ENCODE measurements at places on chromosomes 2 and 18.

DNA sequence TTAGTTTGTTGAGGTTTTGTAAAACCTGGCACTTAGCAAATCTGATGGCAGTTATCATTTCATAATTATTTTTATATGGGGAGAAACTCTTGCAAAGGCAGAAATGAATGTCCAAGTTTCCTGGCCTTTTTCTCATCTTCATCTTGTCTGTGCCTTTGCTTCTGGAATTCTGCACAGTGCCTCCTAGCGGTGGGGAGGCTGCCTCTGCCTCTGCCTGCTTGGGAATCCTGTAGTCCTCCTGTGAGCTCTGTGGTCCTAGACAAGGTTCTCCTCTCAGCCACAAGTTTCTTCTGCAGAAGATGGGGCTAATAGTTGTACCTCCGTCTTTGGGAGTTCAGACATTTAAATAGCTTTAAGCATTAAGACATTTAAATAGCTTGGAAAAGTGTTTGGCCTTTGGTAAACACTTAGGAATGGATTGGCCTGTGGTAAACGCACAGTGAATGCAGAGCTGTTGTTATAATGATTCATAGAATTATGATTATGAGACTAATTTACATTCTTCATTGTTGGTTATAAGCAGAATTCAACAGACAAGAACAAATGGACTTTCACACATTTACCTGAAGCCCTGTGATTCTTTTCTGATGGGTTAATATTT lies 101.2 kb downstream of the ZNF236 start:
- peak; percentile 34 for DNase-seq

DNA sequence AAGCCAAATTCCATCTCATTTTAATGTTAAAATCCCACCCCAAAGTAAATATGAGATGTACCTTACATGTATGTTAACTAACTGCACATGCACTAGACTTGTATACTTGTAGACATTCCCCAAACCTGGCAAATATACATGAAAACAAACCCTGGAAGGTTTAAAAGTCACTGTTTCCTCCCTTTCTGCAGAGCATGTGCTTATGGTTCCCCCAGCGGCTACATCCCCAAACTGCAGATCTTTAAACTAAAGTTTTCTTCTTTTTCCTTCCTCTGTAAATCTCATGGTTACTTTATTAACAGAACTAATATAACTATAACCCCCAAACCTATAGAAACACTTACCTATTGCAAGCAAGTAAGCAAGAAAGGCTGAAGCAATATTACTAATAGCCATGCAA lies 731.5 kb downstream of the LRP1B start:
- DNase-seq, result no peak

- no peak for DNase-seq
Measured at GRCh38 chr2:18373664-18374063, 186.8 kb downstream of the RDH14 start.

- no peak for DNase-seq
Measured at GRCh38 chr2:3172265-3172935, 205.2 kb downstream of the EIPR1 start.

DNA sequence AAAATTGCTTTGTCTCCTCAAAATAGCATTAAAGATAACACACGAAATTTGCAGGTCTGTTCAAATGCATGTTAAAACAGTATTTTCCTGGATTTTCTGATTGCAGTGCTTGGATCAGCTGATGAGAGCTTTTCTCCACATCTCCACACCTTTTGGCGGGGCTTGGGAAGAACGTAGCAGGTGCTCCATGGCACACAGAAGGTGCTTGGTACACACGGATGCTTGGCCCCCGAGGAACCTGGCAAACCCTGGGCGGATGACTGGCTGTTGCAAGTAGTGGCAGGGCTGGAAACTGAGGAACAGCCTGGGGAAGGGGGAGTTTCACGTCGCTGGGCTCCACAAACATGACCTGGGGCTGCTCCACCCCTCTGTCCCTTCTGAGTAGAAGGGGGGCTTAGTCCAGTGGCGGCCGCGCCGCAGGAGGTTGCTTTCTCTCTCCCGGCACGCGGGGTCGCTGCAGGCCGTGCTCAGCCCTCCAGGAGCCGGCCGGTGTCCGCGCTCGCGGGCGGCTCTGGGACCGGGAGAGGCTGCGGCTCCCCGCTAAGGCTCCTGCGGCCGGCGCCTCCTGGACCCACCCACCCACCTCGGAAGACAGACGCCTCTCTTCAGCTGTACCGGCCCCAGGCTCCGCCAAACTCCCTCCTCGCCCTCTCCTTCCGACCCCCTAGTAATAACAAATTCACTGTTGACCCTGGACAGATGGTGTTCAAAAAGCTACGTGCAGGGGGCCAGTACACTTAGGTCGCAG lies 69.3 kb downstream of the MARCO start:
- DNase-seq, result peak; percentile 19

- DNase-seq, result no peak
Measured at GRCh38 chr18:28576941-28577340, 400.0 kb upstream of the CDH2 start.

DNA sequence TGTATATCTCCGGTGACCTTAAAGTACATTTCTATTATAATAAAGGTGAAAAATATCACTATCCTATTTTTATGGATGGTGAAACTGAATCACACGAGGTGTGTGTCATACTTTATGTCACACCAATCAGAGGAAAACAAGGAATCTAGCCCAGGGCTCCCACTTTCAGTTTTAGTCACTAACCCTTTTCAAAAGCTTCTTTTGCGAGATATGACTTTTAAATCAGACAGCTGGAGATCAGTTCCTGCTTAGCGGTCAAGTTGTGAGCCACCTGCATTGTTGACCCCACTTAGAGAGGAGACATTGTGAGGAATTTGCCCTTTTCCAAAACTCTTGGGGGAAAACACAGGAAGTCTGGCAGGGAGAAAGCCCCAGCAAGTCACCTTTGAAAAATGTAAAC lies 70.5 kb downstream of the CPS1 start:
- no peak for DNase-seq

GRCh38 chr2:209640358-209640757 lies 131.3 kb upstream of the UNC80 start:
- DNase-seq, result no peak

DNA sequence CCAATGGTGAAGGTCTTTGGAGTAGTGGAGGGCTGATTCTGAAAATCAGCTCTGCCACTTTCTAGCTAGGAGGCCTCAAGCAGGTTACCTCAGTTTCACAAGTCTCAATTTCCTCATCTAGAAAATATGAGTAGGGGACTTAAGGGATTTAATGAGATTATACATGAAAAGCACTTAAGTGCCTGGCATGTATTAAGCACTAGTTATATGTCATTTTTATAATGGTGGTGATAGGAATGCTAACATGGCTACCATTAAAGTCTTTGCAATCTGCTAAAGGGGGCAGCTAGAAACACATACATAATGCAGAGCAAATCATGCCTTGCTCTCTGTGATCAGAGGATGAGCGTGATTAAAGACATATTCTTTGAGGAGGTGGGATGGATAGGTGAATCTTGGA lies 640.9 kb upstream of the ZEB2 start:
- DNase-seq, result no peak

GRCh38 chr18:71020342-71021029 lies 731.6 kb downstream of the SOCS6 start:
- DNase-seq, result no peak

GRCh38 chr2:152189622-152190495 lies 14.3 kb upstream of the STAM2 start:
- peak; percentile 22 for DNase-seq

DNA sequence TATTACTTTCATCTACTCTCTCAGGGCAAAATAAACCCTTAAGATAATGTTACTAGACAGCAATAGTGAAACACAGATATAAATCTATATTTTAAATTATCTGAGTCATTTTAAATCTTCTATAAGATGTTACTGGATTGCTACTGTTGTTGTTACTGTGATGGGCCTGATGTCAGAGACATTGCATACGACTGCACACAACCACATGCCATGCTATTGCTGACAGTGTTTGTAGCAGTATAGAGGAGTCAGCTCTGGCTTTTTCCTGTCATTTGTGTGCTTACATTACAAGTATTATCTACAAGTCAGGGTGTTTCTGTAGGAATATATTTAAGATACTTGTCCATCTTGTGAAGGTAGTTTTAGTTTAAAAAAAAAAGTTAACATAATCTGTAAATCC lies 63.9 kb downstream of the CCDC148 start:
- no peak for DNase-seq

DNA sequence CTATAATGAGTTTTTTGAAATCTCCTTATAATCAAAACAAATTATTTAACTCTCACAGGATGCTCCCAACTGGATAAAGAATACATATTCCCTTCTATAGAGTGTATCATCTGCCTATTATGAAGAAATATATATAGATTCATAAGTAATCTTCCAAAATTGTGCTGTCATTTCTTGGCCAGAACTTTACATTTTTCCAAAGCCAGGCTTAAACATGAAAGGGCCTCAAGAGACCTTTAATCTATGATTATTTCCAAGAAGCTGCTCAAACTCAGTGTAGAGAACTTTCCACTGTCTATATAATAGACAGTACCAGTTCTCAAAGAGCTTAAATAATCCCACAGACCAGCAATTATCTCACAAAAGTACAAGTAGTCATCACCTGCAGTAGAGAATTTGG lies 211.0 kb downstream of the AKAIN1 start:
- DNase-seq, result no peak

DNA sequence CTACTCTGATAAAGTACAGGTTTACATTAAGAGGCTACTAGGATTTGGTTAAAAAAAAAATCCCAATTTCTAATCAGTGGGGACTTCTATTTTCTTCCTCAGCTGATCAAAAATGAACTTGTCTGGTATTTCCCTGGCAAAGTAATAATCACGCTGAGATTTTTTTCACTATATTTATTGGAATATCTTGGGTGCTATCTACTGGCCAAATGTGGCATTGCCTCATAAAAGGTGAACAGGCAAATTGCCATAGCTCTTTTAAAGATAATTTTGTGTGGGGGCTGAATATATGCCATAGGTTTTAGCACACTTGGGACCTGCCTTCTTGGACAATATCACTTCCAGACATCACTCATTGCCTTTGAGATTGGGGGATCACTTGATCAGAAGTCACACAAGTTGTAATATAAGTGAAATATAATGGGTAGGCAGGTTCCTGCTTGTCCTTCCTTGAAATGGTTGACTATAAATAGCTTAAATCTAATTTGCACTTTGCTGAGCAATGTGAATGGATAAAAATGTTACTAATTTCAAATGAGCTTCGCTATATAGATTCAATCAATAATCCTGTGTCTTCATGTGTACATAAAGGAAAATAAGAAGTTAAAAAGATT lies 7.0 kb upstream of the NXPH2 start:
- peak; percentile 31 for DNase-seq

DNA sequence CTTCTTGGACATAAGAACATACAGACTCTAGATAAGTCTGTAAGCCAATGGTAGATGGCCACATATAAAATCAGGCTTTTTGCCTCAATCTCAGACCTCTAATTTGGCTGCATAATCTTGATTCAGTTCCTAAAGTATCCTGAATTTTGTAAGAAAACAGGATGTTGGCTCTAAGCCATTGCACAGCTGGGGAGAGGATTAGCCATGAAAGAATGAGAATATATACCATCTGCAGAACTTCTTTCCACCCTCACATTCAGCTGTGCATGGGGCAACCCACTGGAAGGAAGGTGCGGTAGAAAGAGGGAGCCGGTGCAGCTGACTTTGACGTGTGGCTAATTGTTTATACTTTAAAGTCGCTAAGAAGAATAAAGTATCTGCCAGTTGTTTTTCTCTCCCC lies 1061.6 kb upstream of the FAM98A start:
- no peak for DNase-seq

DNA sequence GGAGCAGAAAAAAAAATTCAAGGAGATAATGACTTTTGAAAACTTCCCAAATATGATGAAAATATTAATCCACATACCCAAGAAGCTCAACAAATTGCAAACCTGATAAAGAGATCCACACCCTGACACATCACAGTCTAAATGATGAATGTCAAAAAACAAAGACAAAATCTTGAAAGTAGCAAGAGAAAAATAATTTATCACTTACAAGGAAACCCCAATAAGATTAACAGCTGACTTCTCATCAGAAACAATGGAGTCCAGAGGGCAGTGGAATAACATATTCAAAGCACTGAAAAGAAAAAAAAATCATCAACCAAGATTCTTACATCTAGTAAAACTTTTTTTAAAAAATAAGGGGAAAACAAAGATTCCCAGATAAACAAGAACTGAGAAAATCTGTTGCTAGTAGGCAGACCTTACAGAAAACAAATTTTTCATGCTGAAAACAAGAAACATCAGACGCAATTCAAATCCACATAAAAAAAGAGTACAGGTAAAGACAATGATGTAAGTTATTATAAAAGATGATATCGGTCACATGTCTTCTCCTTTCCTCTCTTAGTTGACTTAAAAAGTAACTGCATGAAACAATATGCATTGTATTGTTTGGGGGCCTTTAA lies 21.3 kb downstream of the SLC66A2 start:
- DNase-seq, result no peak

- DNase-seq, result no peak
Measured at GRCh38 chr2:71776227-71776626, 322.9 kb downstream of the DYSF start.

DNA sequence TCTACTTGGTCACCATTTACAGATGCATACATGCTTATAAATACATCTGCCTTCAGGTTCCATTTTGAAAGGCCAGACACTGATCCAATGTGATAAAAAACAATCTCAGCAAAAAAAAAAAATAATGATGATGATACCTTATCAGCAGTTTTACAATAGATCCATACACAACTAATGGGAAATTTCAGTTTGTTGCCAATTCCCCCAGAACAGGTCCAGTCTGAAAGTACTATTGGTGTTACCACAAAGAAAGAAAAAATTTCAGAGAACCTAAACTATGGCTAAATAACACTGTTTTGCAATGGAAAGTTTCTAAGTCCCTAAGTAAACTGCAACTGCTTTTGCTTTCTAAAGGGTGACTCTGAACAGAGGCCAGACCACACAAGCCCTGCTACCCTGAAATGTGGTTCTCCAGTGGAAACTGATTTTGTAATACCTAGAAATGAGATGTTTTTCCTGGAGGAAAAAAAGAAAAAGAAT lies 54.1 kb downstream of the LPIN2 start:
- DNase-seq, result no peak

DNA sequence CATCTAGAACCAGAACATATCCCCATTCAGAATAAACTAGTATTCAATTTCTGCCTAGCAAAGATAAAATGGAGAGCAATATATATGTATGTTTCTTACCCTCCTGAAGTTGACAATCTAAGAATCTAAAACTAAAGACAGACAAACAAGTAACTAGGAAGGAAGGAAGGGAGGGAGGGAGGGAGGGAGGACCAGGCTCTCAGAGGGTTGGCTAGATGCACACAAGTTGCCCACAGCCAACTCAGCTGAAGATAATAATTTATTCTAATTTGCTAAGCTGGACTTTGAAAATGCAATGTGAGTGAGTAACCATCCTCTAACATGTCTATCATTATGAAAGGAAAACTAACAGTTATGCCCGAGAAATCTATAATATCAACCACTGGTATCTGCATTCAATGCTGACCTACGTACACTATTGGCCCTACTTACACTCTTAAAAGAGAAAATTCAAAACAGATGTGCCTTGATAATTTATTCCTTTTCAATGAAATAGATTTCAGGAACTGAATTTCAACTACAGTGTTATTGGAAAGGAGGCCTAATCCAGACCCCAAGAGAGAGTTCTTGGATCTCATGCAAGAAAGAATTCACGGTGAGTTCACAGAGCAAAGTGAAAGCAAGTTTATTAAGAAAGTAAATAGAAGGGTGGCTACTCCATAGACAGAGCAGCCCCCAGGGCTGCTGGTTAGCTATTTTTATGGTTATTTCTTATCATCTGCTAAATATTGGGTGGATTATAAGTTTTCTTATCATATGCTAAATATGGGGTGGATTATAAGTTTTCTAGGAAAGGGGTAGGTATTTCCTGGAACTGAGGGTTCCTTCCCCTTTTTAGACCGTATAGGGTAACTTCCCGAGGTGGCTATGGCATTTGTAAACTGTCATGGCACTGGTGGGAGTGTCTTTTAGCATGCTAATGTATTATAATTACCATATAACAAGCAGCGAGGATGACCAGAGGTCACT lies 288.5 kb upstream of the SLC39A10 start:
- no peak for DNase-seq

All from COR-L47 (cell line).